ENCODE measurements at places on chromosomes 2 and 18.
A peak's percentile ranks its signal among the peaks of the same experiment; 100 is the strongest.

DNA sequence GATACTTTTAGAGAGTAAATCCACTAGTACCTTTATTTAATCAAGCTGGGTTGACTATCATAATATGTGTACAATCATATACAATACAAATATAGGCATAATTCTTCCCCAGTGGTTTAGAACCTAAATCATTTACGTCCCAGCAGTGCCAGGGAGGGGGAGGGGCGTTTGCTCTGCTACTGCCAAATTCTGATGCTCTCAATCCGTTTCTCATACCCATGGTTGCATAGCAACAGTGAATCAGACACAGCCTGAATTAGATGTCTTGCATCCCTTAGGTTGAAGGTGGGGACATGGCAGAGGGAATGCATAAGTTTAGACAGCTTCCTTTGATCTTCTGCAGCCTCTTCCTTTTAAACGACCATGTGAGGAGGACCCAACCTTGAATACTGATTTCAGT lies 135.4 kb downstream of the ABCA12 start:
- DNase-seq: no peak

- no peak for DNase-seq
These were observed 496.1 kb upstream of the RAB6C start for GRCh38 chr2:129483366-129483765.

- peak; percentile 85 for DNase-seq
These were observed 1.9 kb downstream of the TLX2 start for GRCh38 chr2:74515981-74516633.

GRCh38 chr2:105416156-105416555 lies 17.3 kb upstream of the FHL2 start:
- DNase-seq: no peak

GRCh38 chr2:156745619-156746018 lies 309.4 kb downstream of the GPD2 start:
- DNase-seq: no peak

DNA sequence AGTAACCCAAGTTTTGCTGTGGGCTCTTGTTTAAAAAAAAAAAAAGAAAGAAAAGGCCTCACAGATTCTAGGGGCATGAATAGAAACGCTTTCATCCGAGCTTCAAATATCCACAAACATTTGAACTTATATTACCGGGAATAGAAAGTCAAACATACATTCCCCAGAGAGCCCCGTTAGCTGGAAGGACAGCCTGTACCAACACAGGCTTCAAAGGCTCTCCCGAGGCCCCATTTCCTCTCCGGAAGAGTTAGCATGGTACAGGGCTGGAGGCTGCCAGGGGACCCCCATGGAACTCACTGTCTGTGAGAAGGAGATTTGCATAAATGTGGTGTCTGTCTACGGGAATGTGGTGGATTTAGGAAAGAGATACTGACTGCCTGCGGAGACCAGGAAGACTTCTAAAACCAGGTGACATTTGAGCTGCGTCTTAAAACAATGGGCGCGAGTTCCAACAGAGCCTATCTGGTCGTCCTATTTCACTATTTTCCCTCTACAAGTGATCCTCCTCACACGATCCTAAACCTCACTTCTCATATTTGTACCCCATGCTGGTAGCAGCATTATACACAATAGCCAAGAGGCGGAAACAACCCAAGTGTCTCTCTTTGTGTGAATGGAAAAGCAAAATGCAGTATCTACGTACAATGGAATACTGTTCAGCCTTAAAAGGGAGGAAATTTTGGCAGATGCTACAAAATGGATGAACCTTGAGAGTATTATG lies 820 bp upstream of the MATN3 start:
- no peak for DNase-seq

- DNase-seq: no peak
These were observed 590 bp downstream of the MDH1 start for GRCh38 chr2:63589148-63589958.

DNA sequence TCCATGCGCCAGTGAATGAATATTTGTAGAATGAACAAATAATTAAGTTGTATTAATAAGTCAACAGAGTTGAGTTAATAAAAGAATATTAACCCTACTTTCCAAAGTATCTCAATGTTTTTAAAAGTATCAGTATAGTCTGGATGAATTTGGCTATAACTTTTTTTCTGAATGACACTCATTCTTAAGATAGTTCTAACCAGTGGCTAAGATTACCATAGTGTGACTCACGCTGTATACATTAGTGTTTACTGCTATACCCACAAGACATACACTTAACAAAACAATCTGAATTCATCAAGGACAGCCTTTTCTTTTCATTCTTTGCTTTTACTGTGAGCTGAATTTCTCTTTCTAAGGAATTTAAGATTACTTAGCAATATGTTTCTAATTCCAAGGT lies 77.0 kb upstream of the PDE1A start:
- DNase-seq: no peak

- DNase-seq: no peak
These were observed 50.4 kb downstream of the MALT1 start for GRCh38 chr18:58721566-58722239.

GRCh38 chr2:188199716-188200128 lies 92.0 kb upstream of the GULP1 start:
- no peak for DNase-seq

DNA sequence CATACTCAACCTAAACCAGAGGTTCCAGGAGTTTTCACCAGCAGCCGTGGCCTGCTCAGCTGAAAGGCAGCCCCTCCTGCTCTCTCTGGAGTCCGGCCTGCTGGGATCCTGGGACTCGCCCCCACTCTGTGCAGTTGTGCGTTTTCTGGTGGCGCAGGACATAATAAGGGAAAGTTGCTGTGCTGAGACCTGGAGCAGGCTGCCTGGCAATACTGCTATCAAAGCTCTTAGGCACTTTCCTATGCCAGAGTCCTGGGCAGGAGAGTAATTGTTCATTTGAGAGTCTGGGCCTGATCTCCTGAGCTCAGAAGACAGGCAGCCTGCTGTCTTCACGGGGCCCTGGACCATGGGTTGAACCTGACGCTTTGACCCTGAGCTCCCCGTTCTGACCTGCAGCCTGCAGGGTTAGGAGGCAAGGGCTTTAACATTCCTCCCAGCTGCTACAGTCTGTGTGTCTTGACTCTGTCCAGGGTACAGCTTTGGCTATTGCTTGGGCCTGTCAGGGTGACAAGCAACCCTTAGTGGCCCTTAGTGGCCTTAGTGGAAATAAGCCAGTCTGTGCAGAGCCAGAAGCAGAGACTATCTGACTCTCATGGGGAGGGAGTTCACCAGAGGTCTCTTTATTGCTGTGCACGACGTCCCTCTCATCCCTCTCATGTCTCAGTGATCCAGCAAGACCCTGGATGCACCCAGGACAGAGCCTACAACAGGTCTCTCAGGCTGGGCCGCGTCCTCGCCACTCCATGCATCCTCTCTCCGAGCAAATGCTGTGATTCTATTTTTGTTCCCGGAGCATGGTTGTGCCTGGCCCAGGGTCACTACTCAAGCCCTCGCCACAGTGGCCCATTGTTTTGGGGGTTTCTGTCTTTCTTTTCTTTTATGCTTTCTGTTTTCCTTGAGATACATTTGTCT lies 60.6 kb downstream of the ACKR3 start:
- DNase-seq: peak; percentile 43

GRCh38 chr2:20368706-20369105 lies 18.1 kb upstream of the PUM2 start:
- DNase-seq: no peak

GRCh38 chr18:12034241-12035100 lies 53.2 kb downstream of the IMPA2 start:
- no peak for DNase-seq

GRCh38 chr2:33340280-33340679 lies 136.2 kb upstream of the RASGRP3 start:
- no peak for DNase-seq

Data from activated CD8-positive, alpha-beta memory T cell treated with anti-CD3 and anti-CD28 coated beads, Interleukin-2, amount 50 U/mL, for 48 hours (primary cell).